ENCODE measurements at places on chromosomes 16 and 17.

DNA sequence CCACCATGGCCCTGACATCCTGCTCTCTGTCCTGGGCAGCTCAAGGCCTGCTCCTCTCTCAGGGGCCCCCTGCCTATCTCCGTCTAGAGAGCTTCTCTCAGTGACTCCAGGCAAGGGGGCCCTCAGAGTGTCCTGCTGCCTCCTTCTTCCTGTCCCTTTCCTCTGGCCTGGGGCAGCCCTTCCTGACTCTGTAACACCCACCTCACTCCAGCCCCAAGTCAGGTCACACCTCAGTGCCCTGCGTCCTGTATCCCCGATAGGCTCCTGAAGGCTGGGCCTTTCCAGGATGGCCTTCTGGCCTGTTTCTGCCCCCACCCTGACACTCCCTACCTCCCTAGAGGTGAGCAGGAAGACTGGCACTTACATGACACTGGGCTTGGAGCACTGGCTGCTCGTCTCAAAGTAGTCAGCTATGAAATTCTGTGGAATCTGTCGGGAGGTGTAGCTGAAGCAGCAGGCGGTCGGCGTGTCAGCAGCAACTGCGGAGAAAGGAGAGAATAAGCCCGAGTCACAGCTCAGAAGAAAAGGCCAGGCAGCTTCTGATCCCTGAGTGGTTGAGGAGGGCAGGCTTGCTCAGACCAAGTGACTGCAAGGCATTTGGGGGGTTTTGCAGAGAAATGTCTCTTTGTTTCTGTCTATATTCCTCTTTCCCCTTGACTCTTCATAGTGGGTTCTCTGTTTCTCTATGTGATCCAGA is 976 bp downstream of the CCL3L1 start:
- no peak for DNase-seq

DNA sequence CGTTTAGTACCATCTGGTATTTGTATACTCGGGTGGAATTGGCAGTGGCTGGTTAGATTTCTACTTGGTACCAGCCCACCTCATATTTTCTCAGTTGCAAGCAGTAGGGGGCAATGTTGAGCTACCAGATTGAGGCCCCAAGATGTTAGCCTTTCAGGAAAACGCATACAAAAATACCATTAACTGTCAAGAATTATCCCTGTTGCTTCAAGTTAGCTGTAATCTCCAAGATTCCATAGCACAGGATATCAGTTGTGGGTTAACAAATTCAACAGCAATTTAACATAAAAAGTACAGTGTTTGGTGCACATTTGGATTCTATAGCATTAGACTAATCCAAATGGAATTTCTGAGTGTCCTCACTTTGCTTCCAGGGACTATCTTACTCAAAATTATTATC is 188.2 kb downstream of the FTO start:
- no peak for DNase-seq

- no peak for DNase-seq
Measured at GRCh38 chr16:64287655-64288528, 834.0 kb downstream of the CDH11 start.

GRCh38 chr17:67779098-67779672 is 46.1 kb upstream of the BPTF start:
- peak; percentile 24 for DNase-seq

GRCh38 chr16:2883458-2883908 is 468 bp downstream of the FLYWCH2 start:
- DNase-seq, result no peak

- no peak for DNase-seq
Measured at GRCh38 chr17:44911133-44912001, 3.9 kb downstream of the GFAP start.

GRCh38 chr16:87070657-87071056 is 246.5 kb downstream of the C16orf95 start:
- DNase-seq, result no peak

Measured in GM06990 (cell line).